Breast epithelium (tissue), 4 donors: ENCODE measurements at places on chromosomes 12 and 14. TPM values are rescaled to one million over a fixed set of nuclear protein-coding genes. Genes with fewer than 3 reads are reported as not detected.

Gene OR4K5
- not detected for total RNA-seq

Gene PSMC6
- total RNA-seq: 106 TPM

Gene TMEM179
- total RNA-seq: not detected

Gene OLR1
- total RNA-seq: 3.3 TPM

Gene LARP4
- total RNA-seq: 34.2 TPM

Gene KRT4
- total RNA-seq: not detected

Gene GNB3
- total RNA-seq: 0.80 TPM

Gene NTF3
- 1.3 TPM for total RNA-seq

Gene CLEC4D
- 0.48 TPM for total RNA-seq

DNA sequence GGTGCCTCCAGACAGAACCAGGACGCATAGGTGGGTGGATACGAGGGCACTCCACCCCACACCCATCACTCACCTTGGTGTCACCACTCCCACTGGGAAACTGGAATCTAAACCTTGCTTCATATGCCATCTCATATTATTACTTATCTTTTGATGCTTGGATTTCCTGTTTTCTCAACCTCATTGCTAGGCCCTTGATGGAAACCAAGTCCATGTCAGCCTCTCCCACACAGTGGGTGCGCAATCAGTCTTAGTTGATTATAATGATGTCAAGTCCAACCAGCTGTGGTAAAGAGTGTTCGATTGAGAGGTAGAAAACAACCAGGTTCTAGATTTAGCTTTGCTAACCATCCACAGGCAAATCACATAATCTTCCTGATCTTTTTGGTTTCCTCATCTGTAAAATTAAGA, 584 bp upstream of the DDHD1 start:
- H3K27ac ChIP-seq: peak overlapping the region; percentile 83
- peak overlapping the region; percentile 86 for H3K4me3 ChIP-seq
- no peak for DNase-seq
- no peaks in the 10 kb centered on the region for H3K4me1 ChIP-seq
- no peaks in the 10 kb centered on the region for H3K36me3 ChIP-seq

GRCh38 chr12:6463858-6464257, 6.6 kb downstream of the VAMP1 start:
- H3K27me3 ChIP-seq: no peaks in the 10 kb centered on the region
- H3K36me3 ChIP-seq: peaks cover under 1% of the 10 kb centered on the region
- H3K4me1 ChIP-seq: no peaks in the 10 kb centered on the region
- peak overlapping the region; percentile 3 for H3K27ac ChIP-seq
- no peak overlapping the region for H3K4me3 ChIP-seq
- no peak for DNase-seq

- no peaks in the 10 kb centered on the region for H3K4me1 ChIP-seq
- H3K27ac ChIP-seq: no peak overlapping the region
- H3K27me3 ChIP-seq: no peaks in the 10 kb centered on the region
- no peak for DNase-seq
- H3K4me3 ChIP-seq: no peak overlapping the region
These were observed 108.4 kb downstream of the ESRRB start for GRCh38 chr14:76484355-76484754.

- H3K4me3 ChIP-seq: no peak overlapping the region
- H3K27ac ChIP-seq: no peak overlapping the region
- no peaks in the 10 kb centered on the region for H3K4me1 ChIP-seq
These were observed 475.5 kb upstream of the CCDC196 start for GRCh38 chr14:66010695-66011094.

- H3K27me3 ChIP-seq: no peaks in the 10 kb centered on the region
- no peaks in the 10 kb centered on the region for H3K36me3 ChIP-seq
- peak overlapping the region; percentile 93 for H3K27ac ChIP-seq
These were observed 2.7 kb downstream of the TBX3 start for GRCh38 chr12:114681116-114681871.

DNA sequence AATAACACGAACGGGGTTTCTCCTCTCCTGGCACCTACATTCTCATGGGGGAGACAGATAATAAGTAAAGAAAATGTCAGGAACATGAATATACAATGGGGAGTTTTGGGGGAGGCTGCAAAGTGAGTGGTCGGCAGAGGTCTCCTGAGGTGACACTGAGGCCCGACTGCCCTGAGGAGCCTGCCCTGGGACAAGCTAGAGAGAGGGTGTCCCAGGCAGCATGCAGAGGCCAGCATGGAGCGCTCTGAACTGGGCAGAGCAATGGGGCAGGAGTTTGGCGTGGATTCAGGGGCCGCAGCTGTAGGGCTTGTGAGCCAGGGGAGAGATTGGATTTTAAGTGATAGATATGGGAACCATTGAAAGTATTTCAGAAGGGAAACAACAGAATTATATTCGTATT, 320.5 kb downstream of the CACNA1C start:
- DNase-seq: no peak
- H3K36me3 ChIP-seq: no peaks in the 10 kb centered on the region
- H3K4me1 ChIP-seq: no peaks in the 10 kb centered on the region

DNA sequence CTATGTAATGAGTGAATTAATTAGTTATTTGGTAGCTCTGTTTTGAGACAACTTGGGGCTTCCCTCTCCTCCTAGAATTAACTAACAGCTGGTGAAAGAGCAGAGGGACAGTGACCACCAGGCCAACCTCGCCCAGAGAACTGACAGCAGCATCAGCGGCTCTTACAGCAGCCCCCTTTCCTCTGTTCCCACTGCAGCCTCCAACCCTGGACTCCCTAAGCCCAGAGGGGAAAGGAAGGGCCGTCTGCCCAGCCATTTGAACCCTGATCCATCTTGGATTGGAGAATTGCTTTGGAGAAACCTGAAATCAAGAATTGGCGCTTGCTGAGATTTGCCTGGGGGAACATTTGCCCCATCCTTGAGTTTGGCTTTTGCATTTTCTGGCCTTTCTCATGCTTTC, 45.5 kb downstream of the B4GALNT3 start:
- no peaks in the 10 kb centered on the region for H3K4me1 ChIP-seq
- no peak overlapping the region for H3K4me3 ChIP-seq
- H3K27me3 ChIP-seq: no peaks in the 10 kb centered on the region
- H3K36me3 ChIP-seq: no peaks in the 10 kb centered on the region
- H3K27ac ChIP-seq: no peak overlapping the region

- H3K27me3 ChIP-seq: no peaks in the 10 kb centered on the region
- no peaks in the 10 kb centered on the region for H3K36me3 ChIP-seq
- no peak overlapping the region for H3K4me3 ChIP-seq
- no peak overlapping the region for H3K27ac ChIP-seq
These were observed 12.8 kb downstream of the TRMT5 start for GRCh38 chr14:60968099-60968498.

DNA sequence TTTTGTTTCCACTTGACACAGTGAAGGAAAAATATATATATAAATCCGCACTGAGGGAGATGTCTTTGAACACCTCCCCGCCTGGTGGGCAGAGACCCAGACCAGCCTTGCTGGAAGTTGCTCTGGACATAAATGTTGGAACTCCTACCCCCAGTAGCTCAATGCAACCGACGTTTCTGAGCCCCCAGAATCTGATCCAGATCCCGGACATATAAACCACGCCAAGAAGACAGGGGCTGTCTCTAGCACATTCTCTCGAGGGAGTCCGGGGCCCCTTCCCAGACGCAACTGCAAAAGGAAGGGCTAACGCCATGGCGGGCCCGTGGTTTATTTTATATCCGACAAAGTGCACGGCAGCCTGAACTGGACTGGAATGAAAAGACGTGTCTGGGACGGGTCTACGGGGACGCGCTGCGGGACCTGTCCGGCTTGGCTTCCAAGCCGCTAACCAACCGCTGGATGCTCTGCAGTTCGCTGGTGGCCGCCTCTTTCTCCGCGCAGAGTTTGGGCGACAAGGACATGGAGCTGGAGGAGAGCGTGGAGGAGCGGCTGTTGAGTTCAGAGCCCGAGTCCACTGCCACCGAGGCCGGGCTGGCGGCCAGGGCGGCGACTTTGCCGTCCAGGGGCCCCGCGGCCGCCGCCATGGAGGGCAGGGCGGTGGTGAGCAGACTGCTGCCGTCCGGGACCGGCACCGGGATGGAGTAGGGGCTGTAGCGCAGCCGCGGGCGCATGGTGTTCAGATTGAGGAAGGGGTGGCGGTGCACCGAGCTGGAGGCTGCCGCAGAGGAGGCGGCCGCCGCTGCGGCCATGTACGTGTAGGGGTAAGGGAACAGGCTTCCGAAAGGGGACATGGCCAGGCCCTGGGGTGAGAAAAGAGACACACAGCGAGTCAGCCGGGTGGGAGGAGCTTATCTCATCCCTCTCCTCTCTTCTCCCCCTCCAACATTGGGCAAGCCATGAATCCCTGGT, 12.2 kb downstream of the TBX3 start:
- peak overlapping the region; percentile 85 for H3K27ac ChIP-seq
- no peak for DNase-seq
- H3K4me3 ChIP-seq: peak overlapping the region; percentile 84
- no peaks in the 10 kb centered on the region for H3K27me3 ChIP-seq

DNA sequence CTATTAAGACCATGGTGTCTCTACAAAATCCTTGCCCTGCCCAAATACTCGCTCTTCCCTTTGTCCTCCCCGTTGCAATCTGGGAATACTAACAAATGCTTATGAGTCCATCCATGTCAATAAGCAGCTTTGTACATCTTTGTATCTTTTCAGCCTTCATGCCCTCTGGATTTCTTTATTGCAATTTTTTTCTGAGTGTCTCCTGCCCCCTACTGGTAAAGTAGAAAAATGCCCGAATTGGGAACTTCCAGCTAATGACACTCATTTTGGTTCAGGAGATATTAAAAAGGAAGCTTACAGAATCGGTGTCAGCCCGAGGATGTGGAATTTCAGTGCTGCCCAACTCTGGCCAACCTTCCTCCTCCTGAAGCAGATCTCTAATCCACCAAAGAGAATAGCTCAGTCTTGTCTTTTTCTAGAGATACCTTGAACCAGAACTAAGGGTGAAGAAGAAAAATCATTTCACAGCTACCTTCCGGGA, 46.0 kb downstream of the SH2B3 start:
- peaks cover 9% of the 10 kb centered on the region for H3K36me3 ChIP-seq
- no peak overlapping the region for H3K27ac ChIP-seq
- H3K4me1 ChIP-seq: no peaks in the 10 kb centered on the region

DNA sequence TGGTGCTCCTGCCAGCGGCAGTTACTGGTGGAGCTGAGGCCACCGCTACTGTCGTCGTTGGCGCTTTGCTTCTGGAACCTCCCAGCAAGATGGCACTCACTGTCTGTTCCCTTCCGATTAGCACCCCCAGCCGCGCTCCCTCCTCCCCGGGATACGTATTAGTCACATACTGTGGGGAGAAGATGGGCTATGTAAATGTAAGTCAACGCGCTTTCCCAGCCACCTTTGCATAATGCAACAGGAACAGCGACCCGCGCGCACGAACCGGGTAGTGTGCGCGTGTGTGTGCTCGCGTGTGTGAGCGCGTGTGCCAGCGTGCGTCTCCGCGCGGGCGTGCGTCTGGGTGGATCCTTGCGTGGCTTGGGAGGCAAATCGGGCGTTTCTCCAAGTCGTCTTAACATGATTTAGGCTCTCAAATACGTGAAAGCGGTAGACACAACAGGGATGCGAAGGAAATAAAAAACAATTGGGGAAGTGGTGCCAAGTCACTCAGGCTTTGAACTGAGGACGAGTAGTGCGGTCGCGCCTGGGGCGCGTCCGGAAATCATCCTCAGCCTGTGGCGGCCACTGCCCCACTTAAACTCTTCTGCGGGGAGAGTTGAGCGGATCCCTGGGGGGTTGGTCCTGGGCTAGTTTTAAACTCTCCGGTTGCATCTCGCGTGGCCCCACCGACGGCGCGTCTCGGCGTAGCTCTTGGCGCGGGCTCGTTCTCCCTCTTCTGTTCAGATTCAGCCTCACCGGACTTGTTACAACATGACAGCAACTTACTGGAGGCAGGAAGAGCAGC, 1.8 kb downstream of the FLRT2 start:
- H3K27me3 ChIP-seq: peaks cover 51% of the 10 kb centered on the region
- peak overlapping the region; percentile 80 for H3K4me3 ChIP-seq
- no peaks in the 10 kb centered on the region for H3K4me1 ChIP-seq

GRCh38 chr14:102646615-102647014, 54.2 kb downstream of the RCOR1 start:
- H3K27ac ChIP-seq: no peak overlapping the region
- no peaks in the 10 kb centered on the region for H3K27me3 ChIP-seq
- peaks cover 9% of the 10 kb centered on the region for H3K4me1 ChIP-seq
- no peaks in the 10 kb centered on the region for H3K36me3 ChIP-seq
